ENCODE measurements at places on chromosomes 11 and 22.
A peak's percentile ranks its signal among the peaks of the same experiment; 100 is the strongest.

DNA sequence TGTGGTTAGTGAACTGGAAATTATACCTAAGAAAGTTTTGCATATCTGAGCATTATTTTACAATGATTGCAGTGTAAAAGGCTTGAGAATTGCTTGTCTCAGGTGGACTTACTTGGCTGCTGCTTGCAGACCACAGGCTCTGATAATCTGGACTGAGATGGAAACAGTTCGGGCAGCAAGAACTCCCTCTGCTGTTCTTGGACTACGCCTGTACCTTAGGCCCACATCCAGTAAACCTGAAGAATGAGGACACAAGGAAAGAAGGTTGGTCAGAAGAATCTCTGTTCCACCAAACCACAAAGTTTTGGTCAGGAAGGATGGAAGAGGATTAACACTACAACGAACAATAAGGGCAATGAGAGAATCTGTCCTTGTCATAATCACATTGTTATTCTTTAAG lies 80.1 kb downstream of the C2CD3 start:
- DNase-seq: peak; percentile 1

DNA sequence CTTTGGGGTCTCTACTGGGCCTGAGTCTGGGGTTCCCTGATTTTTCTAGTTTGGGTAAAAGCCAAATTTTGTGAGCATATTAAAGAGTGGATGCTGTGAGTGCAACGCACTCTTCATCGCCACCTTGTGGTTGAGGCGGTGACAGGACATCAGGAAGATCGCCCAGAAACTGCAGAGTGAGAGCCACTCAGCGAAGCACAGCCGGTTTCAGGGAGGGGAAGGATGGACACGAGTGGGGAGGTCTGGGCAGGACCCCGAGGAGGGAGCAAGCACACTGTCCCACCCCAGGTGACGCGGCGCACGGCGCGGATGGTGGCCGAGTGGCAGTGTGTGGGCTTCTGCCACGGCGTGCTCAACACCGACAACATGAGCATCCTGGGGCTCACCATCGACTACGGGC lies 9.1 kb downstream of the SELENOO start:
- DNase-seq: peak; percentile 68

GRCh38 chr22:43313244-43313889 lies 29.8 kb downstream of the SCUBE1 start:
- DNase-seq: no peak

GRCh38 chr11:126165757-126166156 lies 45.7 kb downstream of the RPUSD4 start:
- DNase-seq: no peak

DNA sequence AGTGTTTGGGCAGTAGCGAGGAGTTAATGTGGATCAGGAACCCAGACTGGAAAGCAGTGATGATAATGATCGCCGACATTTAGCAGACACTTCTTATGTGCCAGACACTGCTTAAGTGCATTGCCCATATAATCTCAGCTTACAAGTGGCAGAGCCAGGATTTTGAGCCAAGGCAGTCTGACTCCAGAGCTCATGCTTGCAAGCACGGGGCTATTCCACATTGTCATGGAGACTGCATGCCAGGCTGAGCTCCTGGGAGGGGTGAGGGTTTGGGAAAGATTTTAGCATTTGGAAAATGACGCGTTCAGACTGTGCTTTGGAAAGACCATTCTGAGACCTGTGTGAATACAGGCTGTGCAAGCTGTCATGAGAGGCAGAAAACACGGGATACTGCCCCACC lies 302.7 kb downstream of the DDX10 start:
- no peak for DNase-seq

- DNase-seq: no peak
Measured at GRCh38 chr11:95149651-95150364, 60.2 kb downstream of the ENDOD1 start.

- no peak for DNase-seq
Measured at GRCh38 chr11:11396301-11397035, 43.4 kb upstream of the CSNK2A3 start.

DNA sequence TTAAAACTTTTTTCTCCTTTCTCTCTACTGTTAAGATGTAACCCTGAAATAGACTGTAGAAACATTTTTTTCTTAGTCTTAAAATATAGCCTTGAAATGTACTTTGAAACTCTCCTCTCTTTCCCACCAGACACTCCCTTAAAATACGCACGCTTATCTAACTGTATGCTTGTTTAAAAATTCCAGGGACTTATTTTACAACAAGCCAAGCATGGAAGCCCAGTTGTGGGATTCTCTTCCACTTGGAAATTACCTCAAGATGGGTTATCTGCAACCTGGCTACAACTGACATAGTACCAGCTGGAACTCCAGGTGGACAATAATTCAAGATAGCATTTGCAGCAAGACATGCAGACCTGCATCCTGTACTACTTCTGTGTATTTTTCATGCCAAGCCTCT lies 12.1 kb upstream of the CHORDC1 start:
- DNase-seq: no peak

DNA sequence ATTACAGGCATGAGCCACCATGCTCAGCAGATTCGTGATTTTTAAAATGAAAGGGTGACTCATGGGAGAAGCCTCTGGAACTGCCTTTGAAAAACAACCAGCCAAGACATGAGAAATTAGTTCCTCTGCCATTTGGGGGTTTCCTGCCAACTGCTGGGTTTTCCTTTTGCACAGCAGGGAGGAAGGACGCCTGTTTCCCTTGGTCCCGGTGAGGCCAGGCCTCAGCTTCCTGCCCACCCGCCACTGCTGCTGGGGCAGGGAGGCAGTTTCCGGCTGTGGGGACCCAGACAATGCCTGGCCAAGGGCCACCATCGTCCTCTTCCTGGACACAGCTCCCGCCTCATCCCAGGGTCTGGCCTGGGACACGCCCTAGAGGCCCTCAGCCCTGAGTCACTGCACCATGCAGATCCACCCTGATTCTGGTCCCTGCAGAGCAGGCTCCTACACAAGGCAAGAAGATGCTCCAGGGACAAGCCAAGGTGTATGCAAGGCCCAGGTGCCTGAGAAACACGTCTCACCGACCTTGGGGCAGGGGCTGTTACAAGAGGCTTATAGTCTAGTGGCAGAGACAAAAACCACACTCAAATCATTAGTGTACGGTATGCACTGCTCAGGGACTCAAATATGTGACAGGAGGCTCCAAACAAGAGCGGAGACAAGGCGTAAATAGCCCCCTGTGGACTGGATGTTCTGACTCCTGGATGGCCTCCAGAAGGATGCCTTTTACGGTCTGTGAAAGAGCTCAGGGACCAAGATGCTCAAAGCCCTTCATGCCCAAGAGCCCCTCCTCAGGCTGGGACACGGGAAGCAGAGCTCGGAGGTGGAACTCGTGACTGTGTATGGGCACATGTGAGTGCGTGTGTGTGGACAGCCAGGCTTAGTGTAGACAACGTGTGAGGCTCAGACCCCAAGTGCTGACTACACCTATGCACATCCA lies 10.0 kb downstream of the PPM1F start:
- no peak for DNase-seq

DNA sequence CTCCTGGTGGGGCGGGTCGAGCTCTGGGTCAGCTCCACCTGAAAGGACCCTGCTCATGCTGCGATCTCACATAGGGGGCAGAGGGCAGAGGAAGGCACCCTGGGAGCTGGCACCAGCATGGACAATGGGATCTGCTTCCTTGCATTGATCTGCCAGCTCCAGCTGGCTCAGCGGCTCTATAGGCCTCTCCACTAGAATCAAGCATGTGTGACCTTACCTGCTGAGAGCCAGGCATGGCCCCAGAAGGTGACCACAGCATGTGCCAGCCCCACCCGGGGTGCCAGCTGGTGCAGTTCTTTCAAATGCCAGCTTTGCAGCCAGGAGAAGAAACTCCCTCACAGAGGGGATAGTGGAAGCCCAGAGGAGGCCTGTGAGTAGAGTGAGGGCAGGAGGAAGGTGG lies 22.0 kb upstream of the KLHL35 start:
- DNase-seq: no peak

DNA sequence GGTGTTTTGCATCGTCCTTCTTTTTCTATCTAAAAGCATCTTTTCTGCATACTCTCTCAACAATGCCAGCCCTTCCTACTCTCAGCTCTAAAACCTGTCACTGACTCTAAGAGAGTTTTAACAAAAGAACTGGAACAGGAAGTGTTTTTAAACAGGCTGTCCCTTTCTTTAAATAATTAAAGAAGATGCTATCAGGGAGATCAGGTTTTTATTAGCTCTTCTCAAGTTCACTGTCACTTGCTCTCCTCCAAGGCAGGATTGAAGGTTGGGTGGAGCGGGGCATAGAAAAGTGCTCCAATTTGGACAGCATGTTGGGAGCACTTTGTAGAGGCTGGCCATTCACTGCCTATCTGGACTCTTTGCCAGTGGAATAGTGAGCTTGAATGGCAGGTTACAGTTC lies 56.4 kb upstream of the BARX2 start:
- DNase-seq: no peak

GRCh38 chr11:69368119-69368880 lies 74.3 kb downstream of the MYEOV start:
- no peak for DNase-seq

GRCh38 chr11:126547161-126547560 lies 191.7 kb downstream of the ST3GAL4 start:
- DNase-seq: no peak

GRCh38 chr11:282630-283360 lies 4.6 kb downstream of the NLRP6 start:
- no peak for DNase-seq

- DNase-seq: no peak
Measured at GRCh38 chr11:2837096-2837601, 48.4 kb downstream of the CDKN1C start.

- no peak for DNase-seq
Measured at GRCh38 chr11:47317064-47317828, 35.3 kb downstream of the MYBPC3 start.

DNA sequence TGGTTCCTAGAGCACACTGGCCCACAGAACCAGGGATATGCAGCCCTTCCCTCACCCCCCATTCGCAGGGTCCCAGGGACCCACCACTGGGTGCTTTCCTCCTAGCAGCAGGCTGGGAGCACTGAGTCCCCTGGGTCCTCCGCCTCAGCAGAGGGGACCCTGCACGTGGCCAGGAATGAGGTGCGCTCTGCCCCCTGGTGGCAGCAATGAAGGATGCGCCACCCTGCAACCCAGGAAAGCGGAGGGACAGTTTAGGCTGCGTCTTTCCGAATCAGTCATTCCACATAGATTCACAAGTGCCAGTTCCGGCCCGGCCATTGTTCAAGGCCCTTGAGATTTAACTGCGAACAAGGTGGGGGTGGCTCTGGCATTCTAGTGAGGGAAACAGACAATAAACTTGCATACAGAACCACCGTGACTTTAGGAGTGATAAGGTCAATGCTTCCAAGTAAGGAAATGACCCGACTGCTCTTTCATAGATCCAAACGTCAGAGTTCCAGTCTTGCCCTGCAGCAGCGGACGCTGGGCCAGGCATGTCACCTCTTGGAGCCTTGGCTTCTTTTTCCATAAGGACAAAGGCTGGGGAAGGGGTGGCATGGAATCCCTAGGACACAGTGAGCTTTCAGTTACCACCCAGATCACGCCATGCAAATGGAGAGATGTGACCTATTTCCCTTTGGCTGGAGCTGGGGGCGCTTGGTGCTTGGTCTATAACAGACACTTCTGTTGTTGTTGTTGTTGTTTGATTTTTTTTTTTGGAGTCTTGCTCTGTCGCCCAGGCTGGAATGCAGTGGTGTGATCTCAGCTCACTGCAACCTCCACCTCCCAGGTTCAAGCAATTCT lies 7.7 kb downstream of the RIN1 start:
- DNase-seq: peak; percentile 80

DNA sequence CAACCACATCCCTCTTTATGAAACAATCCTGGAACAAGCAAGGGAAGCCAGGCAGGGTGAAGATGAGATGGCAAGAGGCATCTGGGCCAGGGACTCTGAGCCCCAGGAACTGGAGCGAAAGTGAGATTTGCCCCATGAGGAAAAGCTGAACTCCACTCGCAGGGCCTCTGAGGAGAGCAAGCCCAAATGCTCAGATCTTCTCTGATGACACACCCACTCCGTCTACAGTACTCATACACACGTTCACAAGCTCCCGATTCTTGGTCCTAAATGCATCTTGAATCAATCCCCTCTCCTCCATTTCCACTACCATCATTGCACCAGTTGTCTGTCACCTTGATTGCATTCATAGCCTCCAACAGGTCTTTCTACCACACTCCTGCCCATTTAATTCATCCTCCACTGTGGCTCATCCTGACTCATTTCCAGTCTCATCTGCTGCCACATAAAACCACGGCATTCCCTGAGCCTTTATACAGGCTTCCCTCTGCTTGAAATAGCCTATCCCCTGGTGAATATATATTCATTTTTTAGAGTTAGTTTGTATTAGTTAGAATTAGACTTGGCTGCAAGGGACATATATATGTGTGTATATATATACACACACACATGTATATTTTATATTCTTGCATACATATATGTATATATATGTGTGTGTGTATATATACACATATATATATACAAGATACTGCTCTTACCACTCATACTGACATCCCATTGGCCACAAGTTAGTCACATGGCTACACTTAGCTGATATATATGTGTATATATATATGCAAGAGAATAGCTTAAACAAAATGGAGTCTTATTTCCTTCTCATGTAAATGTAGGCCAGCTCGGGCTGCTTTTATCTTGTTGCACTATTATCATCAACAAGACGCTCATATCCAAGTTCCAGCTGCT lies 1.4 kb upstream of the APOA5 start:
- no peak for DNase-seq

DNA sequence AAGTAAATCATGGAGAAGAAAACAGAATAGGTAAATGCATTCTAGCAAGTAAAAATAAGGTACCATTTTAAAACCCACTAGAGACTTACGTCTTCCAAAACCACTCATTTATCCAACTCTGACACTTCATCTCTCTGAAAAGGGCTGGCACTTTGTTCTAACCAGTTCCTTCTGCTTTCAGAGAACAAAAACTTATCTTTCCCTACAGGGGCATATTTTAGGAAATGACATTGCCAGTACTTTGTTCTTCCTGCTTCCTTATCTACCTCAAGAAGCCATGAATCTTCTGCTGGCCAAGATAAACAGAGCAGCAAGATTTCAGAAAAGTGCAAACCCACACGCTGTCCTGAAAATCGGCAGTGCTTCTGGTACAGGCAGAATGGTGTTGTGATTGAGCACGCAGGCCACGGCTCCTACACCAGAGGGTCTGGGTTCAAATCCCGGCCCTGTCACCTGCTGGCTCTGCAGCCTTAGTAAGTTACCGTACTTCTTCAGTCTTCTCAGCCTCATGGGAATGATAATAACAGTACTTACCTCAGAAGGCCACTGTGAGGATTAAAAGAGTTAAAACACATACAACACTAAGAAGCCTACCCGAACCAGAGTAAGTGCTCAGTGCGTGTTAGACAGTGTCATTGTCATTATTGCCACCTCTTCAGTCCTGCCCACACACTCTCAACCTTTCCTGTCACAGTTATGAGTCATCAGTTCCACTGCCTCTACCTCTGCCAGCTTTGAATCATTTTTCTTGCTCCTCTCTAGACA lies 11.0 kb downstream of the MPZL3 start:
- DNase-seq: peak; percentile 64

DNA sequence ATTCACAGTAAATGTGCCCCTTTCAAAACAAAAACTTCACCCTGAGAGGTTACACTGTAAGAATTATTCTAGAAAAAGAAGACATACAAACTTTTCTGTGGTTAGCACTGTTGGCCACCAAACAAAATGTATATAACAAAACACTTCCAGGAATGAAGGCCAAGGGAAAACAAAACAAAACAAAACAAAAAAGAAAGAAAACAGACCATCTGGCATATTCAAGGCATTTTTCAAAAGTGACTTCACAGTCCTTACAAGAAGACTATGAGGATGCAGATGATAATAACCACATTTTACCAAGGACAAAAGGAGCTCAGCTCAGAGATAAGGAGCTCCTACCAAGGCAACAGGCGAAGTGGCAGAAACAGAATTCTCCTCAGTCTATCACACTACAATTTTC lies 24.9 kb downstream of the CTSC start:
- DNase-seq: no peak

GRCh38 chr11:2951231-2952110 lies 22.3 kb upstream of the PHLDA2 start:
- no peak for DNase-seq
